CD4-positive, alpha-beta T cell (primary cell): ENCODE measurements at places on chromosomes 2 and 18.

DNA sequence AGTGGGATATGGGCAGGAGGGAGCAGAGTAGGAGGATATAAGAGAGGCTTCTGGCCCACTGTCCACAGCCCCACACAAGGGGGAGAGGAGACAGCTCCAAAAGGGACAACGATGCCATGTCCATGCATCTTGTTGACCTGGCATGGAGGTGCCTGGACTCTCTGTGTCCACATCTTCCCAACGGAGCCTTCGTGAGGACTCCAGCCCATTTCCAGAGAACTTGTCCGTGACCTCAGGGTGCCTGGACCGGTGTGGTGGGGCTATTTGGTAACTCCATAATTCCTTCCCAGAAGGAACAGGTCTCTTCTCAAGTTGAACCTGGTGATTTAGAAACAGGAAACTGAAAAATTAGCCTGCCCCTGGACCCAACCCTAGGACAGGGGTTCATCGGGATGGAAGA is 133.9 kb downstream of the CYP26B1 start:
- DNase-seq, result no peak

DNA sequence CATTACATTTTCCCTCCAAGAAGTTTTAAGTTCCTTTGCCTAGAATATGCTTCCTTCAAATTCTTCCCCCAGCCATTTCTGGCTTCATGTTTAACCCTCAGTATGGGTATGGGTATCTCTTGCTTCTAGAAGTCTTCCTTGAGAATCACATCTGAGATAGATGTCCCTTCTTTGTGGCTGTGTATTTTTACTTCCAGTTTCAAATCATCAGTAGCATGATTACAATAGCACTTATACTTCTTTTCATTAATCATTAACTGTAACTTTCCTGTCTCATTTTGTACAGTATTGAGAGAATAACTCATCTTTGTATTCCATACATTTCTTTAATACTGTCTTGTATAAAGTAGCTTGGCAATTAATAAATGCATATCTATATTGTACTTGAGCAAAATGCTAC is 17.3 kb upstream of the PDE1A start:
- no peak for DNase-seq

DNA sequence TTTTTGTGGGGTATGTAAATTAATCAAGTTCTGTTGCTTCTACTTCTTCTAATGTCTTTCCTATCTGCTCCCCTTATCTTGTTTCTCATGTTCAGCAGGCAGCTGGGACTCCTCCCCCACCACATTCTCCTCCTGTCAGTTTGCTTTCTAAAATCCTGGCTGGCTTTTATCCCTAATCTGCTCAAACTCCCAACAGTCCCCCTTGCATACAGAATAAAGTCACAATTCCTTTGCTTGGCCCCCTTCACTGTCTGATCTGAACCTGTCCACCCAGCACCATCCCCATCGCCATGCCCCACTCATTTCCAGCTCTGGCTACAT is 2.2 kb downstream of the CFAP221 start:
- DNase-seq, result no peak

DNA sequence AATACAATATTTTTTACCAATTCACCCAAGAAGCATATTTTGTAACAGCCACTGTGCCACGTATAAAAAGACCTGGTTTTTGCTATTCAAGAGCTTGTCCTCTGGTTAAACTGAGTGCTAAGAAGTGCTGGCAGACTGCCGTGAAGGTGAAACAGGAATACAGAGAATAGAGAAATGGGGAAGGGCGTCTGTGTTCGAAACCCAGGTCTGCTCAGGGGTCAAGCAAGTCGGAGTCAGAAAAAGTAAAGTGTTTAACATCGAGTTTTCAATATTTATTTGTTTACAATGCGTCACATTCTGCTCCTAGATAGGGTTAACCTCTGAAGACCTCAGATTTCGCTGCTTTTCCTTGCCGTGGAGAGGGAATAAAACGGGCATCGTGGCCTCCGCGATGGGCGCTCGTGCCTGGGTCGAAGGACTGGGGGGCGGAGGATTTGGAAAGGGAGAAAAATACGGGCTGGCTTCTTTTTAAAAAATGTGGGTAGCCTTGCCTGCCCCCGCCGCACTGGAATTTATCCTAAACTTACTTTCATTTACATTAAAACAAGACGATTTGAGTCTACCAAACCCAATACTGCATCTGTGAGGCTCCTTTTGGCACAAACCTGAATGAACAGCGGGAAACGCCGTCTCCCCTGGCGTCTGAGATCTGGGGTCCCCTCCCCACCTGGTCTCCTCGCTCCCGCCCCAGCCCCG is 1.1 kb upstream of the SNTG2 start:
- no peak for DNase-seq

DNA sequence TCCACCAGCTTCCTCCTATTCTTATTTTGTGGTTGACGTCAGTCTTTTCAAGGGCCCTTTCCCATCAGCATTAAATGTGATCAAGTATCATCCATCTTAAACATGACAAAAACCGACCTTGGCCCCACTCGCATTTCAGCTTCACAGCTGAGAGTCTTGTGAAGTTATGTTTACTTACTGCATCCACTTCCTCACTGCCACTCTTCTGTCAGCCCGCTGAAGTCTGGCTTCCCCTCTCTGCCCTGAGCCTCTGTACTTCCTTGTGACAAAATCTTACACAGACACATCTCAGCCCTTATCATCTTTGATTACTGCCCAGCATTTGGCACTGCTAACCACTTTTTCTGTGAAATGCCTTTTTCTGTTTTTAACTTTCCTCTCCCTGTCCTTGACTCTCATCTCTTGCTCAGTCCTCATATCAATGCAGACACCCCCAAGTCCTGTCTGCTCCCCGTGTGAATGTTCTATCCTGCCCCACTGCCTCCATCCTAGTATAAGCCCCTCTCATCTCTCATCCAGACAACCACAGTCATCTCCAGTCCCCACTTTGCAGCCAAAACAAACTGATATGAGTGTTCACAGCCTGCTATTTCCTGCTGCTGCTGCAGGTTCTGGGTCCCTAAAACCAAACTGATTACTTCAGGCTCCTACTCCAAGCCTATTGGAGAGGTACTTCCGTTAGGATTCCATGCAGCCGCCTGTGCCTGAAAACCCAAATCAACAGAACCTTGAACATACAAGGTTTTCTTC is 31.4 kb downstream of the FOSL2 start:
- peak; percentile 44 for DNase-seq

- DNase-seq, result no peak
These were observed 113.7 kb downstream of the SPOPL start for GRCh38 chr2:138615257-138615656.

DNA sequence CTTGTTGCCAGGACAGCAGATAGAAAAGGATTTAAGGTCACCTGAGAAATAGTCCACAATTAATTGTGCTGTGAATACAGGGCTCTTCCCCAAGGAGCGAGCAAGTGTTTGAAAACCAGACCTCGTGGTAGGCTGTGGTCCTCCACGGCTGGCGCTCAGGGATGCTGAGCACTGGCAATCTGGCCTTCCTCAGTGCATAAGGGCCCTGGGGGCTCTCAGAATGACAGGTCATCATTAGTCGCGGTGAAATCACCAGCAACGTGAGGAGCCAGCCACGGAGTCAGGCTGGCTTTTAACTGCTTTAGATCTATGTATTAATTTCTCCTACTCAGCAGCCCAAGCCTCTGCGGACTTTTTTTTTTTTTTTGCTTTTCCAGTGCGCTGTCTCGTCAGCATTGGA is 148.5 kb downstream of the FHOD3 start:
- no peak for DNase-seq

- no peak for DNase-seq
These were observed 286.0 kb downstream of the TRIB2 start for GRCh38 chr2:13002536-13003331.

- no peak for DNase-seq
These were observed 6.7 kb downstream of the DSEL start for GRCh38 chr18:67509741-67510391.

GRCh38 chr2:86069783-86070339 is 35.8 kb downstream of the POLR1A start:
- no peak for DNase-seq

GRCh38 chr2:45567974-45568789 is 42.9 kb downstream of the SRBD1 start:
- DNase-seq, result no peak

DNA sequence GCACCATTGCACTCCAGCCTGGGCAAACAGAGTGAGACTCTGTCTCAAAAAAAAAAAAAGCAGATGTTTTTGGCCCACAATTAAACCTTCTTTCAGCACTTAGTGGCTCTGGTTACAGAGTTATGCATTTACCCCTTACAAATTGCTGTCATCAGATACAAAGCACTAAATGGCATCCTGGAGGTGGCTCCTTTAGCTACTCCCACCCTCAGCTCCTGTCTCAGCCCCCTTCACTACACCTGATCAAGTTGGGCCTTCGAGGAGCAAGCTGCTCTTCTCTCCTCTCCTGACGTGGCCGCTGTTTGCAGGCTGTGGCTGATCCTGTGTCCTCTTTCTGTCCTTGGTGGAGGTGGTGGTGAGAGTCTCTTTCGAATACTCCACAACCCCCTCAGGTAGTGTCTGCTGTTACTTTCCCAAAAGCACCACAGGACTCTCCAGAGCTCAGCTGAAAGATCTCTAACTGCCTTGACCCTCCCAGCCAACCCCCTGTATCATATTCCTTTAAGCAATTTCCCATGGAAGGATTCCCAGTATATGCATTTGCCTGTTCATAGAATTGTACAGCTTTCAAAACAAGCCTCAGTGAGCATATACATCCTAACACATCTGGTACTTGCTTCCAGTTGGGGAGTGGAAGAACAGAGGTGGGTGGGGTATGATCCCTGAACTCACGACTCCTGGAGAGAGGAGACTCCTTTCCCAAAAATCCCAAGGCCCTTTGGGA is 285.9 kb downstream of the CLIP4 start:
- DNase-seq, result no peak

- DNase-seq, result no peak
These were observed 19.1 kb downstream of the SULT1C4 start for GRCh38 chr2:108396845-108397244.

- no peak for DNase-seq
These were observed 26.5 kb downstream of the EPAS1 start for GRCh38 chr2:46323730-46324129.

DNA sequence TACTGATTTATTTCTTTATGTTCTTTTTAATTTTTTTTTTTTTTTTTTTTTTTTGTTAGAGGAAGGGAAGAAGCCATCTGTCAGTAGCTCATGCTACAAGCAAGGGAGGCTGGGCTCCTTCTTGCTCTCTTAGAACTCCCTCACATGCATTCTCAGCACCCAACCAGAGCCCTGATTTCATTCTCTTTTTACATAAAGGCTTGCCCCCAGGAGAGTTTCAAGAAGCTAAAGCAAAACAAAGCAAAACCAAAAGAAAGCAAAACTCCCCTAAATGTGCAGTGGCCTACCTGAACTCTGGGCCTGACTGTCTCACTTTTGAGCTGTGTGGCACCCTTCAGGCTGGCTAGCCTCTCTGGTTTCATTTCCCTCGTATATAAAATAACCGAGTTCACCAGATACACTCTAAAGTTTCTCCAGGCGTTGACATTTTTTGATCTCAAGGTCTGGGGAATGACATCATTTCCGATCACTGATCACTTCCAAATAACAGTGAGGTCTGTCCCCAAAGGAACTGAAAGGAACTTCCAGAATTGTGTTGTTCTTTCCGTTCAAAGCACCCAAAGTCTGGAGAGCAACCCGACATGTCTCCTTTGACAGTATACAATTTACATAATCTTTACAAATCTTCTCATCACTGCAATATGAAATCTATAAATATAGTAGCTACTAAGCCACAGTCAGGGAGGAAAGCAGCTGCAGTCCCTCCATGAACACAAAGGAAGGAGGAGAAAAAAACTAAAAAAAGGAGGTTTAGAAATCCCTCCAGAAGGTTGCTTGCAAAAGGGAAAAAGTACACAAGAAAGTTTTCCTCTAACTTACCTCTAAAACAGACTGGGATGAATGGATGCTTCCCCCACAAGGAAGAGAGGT is 145.6 kb upstream of the NCK2 start:
- DNase-seq, result no peak

GRCh38 chr2:41741951-41742595 is 305.7 kb upstream of the PKDCC start:
- no peak for DNase-seq

DNA sequence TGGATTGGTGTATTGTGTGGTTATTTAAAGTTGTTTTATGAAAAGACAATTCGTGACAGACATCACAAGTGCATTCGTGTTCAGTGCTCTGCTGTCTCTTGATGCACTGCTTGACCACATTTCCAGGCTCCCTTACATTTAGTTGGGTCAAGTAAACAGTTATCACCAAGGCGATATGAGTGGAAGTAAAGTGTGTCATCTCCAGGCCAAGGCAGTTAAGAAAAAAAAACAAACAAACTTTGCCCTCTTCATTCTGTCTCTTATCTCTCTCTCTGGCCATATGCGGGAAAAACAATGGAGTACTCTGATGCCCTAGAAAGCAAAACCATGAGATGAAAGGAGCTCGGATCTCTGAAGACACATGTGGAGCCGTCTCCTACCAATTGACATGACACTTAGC is 131.1 kb downstream of the DSEL start:
- DNase-seq, result no peak

DNA sequence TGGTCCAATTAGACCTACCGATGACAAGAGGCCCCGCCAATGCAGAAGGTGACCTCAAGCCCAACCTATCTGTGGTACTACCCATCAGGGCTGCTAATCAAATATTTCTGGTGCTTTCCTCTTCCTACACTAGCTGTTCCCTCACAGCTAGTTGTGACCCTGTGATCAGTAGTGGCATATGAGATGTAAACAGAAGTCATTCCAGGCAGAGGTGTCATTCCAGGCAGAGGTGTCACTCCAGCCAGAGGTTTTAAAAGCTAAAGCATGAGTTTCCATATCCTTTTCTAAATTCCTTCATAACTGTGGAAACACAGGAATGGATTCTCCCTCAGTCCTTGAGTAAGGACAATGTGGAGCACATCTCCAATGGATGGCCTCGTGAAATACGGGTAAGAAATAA is 110.9 kb upstream of the DNAJC10 start:
- DNase-seq, result no peak
